CD8-positive, alpha-beta memory T cell (primary cell): ENCODE measurements at places on chromosomes 4 and X. TPM values are rescaled to one million over a fixed set of nuclear protein-coding genes. Genes with fewer than 3 reads are reported as not detected.

TLR10 gene
- not detected for total RNA-seq

RRAGB gene
- 6.8 TPM for total RNA-seq

MAGEA10 gene
- not detected for total RNA-seq

GPM6B gene
- total RNA-seq = not detected
